ENCODE measurements at places on chromosomes 7 and 10. TPM values are rescaled to one million over a fixed set of nuclear protein-coding genes. Genes with fewer than 3 reads are reported as not detected.

Gene NOC3L
- total RNA-seq: 26.9 TPM

GRCh38 chr7:50851891-50852290 is 69.2 kb upstream of the GRB10 start:
- no peaks in the 10 kb centered on the region for H3K36me3 ChIP-seq
- no peak for DNase-seq
- no peaks in the 10 kb centered on the region for H3K27me3 ChIP-seq
- H3K4me3 ChIP-seq: no peak overlapping the region
- H3K4me1 ChIP-seq: no peaks in the 10 kb centered on the region
- H3K27ac ChIP-seq: no peak overlapping the region

DNA sequence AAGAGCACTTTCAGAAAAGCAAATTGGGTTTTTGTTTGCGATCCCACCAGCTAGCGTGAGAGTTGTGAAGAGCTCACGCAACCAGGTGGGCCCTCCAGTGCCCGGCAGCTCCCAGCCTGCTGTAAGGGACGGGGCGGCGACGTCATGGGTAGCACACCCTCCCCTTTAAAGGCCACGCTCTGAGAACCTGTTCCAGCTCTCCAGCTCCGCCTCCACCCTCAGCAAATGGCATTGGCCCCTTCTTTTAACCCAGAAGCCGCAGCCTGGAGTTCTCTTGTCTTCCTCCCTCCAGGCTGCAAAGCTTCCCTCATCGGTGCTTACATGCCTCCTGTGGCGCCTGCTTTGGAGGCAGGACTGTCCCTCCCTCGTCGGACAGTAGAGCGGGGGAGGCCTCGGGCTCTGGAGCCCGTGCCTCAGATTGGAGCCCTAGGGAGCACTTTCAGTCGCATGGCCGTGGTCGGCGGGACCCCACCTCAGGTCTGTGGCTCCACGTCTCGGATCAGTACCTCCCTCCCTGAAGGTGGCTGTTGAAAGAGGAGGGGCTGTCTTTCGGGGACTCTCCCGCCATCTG is 32.9 kb downstream of the WIPI2 start:
- H3K36me3 ChIP-seq: peaks cover 98% of the 10 kb centered on the region
- H3K4me1 ChIP-seq: no peaks in the 10 kb centered on the region
- DNase-seq: no peak
- no peak overlapping the region for H3K4me3 ChIP-seq

GRCh38 chr10:131016556-131016955 is 295.0 kb downstream of the TCERG1L start:
- no peaks in the 10 kb centered on the region for H3K27me3 ChIP-seq
- H3K4me3 ChIP-seq: no peak overlapping the region
- H3K36me3 ChIP-seq: no peaks in the 10 kb centered on the region

- peak overlapping the region; percentile 88 for H3K27ac ChIP-seq
- peak; percentile 26 for DNase-seq
- peak overlapping the region; percentile 90 for H3K4me3 ChIP-seq
Observed at GRCh38 chr10:63466144-63466935, 563 bp upstream of the JMJD1C start.

- H3K4me1 ChIP-seq: no peaks in the 10 kb centered on the region
- H3K27ac ChIP-seq: no peak overlapping the region
- H3K4me3 ChIP-seq: no peak overlapping the region
- DNase-seq: no peak
- no peaks in the 10 kb centered on the region for H3K27me3 ChIP-seq
- H3K36me3 ChIP-seq: no peaks in the 10 kb centered on the region
Observed at GRCh38 chr7:7416031-7416858, 119.4 kb downstream of the COL28A1 start.

DNA sequence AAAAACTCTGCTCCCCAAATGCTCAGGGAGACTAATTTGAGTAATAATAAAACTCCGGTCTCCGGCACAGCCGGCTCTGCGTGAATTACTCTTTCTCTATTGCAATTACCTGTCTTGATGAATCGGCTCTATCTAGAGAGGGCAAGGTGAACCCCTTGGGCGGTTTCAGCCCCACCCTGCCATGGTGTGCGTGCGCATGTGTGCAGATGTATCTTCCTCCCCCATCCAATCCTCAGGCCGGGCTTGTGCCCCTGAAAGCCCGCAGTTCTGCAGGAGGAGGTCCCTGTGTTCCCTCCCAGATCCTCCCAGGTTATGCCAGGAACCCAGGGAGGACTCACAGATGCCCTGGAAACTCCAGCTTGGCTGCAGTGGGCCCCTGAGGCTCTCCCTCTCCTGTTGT is 48.3 kb upstream of the MYL10 start:
- H3K27me3 ChIP-seq: no peaks in the 10 kb centered on the region
- H3K4me1 ChIP-seq: peaks cover 16% of the 10 kb centered on the region
- H3K27ac ChIP-seq: no peak overlapping the region
- DNase-seq: no peak

Gene SLC26A5
- total RNA-seq: 0.42 TPM

Gene HYAL4
- not detected for total RNA-seq
